Large intestine (tissue), 12 donors: ENCODE measurements at places on chromosomes 11 and 22. TPM values are rescaled to one million over a fixed set of nuclear protein-coding genes. Genes with fewer than 3 reads are reported as not detected.

GLB1L3 gene
- polyA plus RNA-seq: 0.04 TPM

LRRC4C gene
- 3.9 TPM for polyA plus RNA-seq

PRG3 gene
- polyA plus RNA-seq: 0.07 TPM

GRCh38 chr11:76579056-76579751 lies 91.3 kb downstream of the LRRC32 start:
- DNase-seq: peak; percentile 25

DNA sequence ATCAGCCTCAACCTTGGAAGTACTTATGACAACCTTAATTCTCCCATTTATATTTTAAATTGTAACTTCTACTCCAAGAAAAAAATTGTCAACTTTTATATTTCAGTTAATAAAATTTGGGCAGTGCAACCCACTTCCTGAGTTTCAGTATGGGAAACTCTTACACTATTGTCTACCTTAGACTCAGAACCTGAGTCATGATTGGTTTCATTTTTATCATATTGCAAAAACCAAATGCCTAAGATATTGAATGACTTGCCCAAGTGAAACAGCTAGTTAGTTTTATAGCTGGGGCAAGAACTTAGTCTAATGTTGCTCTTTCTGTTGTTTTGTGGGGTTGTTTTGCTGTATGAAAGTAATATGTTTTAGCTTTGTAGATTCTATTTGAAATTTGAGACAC lies 334.0 kb upstream of the ARHGAP42 start:
- no peak for DNase-seq

DNA sequence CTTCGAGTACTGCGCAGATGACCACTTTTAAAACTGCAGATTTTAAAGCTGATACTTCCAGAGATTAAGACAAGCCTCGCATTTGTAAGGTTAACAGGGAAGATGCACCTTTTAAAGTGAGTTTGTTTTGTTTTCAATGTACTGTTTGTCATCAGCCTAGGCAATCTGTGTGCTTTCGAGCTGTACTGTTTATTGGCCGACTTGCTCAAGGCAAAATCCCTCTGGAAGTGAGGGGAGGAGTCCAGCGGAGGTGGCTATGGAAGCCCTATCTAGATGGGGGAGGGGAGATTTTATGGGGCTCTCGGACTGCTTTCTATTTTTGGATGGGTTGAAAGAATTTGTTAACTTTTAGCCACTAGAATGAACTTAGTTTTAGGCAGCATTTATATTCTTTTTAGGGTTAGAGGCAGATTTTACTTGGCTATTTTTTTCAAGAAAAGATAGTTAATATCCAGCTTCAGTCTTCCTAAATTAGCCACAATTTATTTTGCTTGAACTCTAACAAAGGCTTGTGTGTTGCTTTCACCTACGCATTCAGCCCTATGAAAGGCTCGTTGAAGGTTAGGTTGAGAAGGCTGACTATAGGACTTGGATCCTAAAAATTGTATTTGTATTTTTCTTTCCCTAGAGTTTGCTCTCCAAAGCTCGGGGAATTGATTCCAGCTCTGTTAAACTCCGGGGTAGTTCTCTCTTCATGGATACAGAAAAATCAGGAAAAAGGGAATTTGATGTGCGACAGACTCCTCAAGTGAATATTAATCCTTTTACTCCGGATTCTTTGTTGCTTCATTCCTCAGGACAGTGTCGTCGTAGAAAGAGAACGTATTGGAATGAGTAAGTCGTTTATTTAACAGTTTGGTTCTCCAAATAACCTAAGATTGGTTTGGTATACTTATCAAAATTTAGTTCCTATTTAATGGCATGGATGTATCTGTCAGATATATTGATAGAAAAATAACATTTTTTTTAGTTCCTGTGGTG lies 2.1 kb downstream of the WEE1 start:
- peak; percentile 90 for DNase-seq

- DNase-seq: no peak
These were observed 18.9 kb upstream of the EFCAB6 start for GRCh38 chr22:43830931-43831560.

GRCh38 chr11:68343761-68344256 lies 31.4 kb downstream of the LRP5 start:
- DNase-seq: peak; percentile 63

- DNase-seq: no peak
These were observed 142.3 kb downstream of the NXPE2 start for GRCh38 chr11:114820621-114821020.
